ENCODE measurements at places on chromosomes 12 and 14. TPM values are rescaled to one million over a fixed set of nuclear protein-coding genes. Genes with fewer than 3 reads are reported as not detected.

DNA sequence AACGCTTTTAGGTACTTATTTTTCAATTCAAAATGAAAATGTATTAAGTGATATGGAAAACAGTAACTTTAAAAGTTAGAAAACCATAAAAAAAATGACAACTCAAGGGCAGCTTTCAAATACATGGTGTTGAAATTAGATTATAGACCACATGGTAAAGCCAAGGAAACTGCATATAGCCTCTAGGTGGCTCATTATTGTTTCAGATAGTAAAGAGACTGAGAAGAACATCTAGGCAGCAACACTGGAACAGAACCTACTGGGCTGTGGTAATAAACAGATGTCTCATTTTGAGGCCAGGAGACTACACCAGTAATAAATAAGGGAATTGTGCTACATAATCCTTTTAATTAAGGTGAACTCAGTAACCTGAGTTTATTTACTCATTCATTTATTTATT lies 13.0 kb downstream of the FBXO33 start:
- no peak for DNase-seq

- no peak for DNase-seq
These were observed 13.5 kb downstream of the SCNN1A start for GRCh38 chr12:6361834-6362233.

The CLEC2A gene
- not detected for total RNA-seq

The P2RX2 gene
- 0.66 TPM for total RNA-seq

- DNase-seq: no peak
These were observed 95.4 kb upstream of the HIF1A start for GRCh38 chr14:61599942-61600341.

DNA sequence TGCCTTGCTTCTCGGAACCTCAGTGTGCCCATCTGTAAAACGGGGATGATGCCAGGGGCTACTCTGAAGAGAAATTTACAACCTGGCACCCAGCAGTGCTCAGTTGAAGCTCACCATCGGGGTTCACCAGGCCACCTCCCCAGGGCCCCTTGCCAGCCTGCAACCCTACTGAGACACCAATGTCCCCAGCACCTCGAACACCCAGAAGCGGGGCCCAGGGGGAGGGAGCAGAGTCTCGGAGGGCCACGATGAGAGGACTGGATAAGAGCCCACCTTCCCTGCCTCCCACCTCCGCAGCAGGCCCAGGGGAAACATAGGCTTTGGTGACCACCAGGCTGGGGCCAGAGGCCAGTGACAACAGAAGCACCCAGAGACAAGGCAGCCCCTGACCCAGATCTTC lies 22.4 kb downstream of the NCOR2 start:
- DNase-seq: no peak

The ATG14 gene
- 8.1 TPM for total RNA-seq

DNA sequence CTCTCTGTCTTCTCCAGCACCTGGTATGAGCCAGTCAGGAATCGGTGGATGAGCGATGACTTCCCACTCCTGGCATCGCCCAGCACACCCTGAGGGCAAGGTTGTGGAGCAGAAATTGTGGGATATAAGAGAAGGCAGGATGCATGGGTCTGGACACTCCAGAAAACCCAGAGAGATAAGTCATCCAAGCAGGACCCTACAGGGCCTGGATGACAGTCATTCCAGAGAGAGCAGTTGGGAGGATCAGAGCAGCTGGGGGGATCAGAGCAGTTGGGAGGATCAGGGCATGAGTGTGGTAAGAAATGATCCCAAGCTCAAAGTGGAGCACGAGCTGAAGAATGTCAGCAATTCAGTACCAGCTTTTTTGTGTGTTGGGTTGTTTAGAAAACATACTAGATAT lies 4.0 kb downstream of the AGAP2 start:
- DNase-seq: no peak
